ENCODE measurements at places on chromosomes 3 and 15.

- no peak for DNase-seq
Observed at GRCh38 chr3:156352728-156353127, 202.2 kb downstream of the SSR3 start.

- no peak for DNase-seq
Observed at GRCh38 chr3:77329116-77329515, 289.2 kb downstream of the ROBO2 start.

DNA sequence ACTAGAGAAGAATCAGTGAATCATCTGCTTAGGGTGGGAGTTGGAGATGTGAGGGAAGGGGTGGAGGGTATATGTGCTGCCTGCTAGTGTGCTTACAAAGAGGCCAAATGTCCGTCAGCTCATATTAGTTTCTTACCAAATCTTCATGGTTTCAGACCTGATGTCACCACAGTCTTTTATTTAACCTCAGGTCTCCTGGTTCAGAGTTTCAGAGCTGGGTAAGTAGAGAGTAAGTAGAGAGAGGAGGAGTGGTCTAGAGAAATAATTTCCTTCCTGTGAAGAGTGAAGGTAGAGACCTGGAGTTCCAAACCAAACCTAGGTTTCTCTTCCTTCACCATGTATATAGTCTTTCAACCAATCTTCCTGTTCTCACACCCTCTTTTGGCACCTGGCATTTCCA, 17.5 kb upstream of the P2RY1 start:
- DNase-seq, result no peak

DNA sequence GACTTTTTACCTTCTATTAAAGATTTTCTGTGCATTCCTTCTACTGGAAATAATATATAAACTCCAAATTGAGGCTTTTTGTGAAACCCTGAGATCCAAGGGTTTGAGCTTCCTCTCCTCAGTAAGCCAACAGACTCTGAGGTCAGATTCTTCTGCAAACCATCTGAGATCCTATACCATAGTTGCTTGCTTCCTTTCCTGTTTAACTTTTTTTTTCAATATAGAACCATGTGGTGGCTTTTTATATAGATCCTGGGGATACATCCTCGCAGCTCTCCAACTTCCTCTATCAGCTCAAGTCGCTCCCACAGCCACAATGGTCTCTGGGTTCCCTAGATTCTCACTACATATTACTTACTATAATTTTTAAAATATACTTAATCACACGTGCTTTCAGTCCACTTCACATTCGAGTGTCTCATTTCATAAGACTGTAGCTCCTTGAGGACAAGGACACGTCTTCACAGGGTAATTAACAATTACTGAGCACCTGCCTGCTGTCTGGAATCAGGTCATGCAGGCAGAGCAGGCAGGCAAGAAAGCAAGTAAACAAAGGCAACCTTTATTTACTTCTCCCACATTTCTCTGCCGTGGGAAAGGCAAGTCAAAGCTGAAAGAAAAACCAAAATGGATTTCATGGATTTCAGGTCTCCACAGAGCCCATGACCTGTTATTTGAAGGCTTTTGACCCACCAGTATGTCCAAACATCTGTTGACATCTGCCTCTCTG, 941.5 kb downstream of the FHIT start:
- DNase-seq, result no peak

GRCh38 chr3:69250014-69250413, 127.6 kb upstream of the LMOD3 start:
- no peak for DNase-seq

GRCh38 chr3:55969634-55970033, 482.5 kb upstream of the WNT5A start:
- DNase-seq, result no peak

DNA sequence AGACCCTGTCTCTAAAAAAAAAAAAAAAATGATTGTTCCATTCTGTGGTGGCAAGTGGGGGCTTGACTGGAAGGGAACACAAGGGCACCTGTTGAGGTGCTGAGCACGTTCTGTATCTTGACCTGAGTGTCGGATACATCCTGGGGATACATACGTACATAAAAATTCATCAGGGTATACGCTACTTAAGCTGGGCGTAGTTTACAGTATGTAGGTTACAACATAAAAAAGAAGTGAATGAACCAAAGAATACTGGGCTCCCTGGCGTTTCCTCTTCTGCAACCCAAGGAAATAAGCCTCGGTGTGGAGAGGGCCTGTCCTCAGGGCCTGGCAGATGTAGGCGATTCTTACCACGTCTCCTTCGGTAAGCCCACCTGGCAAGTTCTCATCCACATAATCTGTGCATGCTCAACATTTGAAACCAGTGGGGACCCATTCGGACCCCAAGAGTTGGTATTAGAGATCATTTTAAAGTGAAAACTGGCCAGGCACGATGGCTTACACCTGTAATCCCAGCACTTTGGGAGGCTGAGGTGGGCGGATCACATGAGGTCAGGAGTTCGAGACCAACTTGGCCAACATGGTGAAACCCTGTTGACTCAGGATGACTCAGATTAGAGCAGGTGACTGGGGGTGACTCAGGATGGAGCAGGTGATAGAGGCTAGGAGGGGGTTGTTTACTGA, 5.1 kb upstream of the MUC20 start:
- DNase-seq, result no peak

DNA sequence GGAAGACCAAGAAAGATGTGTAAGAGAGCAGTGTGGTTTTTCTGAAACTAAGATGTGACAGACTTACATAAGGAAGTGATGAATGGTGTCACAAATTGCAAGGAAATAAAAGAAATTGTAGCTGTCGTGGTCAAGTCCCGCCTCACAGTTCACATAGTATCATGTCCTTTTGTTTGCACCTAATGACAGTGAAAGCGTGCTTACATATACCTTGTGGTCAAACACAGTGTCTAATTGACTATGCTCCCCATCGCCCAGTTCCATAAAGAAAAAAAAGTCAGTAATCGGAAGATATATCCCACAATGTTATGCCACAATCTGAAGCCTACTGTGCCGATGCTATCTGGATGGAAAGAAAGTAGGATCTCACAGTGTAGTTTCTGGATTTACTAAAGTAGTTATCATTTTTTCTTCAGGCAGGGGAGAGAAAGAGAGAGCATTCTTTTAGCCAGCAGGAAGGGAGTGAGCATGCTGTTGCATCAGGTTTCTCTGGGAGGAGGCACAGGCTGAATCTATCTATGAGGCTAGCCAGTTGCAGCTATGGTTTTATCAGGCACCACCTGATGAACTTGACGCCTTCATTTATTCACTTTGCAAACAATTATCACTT, 9.8 kb upstream of the PLSCR1 start:
- DNase-seq, result no peak

DNA sequence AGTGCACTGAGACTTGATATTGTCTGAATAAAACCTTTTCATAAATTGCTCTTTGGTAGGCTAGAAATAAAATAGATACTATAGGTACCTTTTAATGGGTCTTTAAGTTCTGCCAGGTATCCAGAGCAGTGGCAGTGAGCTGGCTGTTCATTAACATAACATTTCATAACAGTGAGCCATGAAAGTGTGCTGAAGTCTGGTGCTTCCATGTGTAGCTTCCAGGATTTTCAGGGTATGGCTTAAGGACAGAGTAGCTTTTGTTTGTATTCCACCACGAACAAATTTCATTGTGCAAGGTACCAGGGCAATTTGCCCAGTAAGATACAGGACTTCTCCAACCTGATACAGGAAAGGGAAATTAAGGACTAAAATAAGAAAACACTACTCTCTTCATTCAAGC, 124.7 kb upstream of the NANOGP8 start:
- no peak for DNase-seq

- DNase-seq, result no peak
Observed at GRCh38 chr3:145094355-145094941, 1066.5 kb downstream of the PLOD2 start.

DNA sequence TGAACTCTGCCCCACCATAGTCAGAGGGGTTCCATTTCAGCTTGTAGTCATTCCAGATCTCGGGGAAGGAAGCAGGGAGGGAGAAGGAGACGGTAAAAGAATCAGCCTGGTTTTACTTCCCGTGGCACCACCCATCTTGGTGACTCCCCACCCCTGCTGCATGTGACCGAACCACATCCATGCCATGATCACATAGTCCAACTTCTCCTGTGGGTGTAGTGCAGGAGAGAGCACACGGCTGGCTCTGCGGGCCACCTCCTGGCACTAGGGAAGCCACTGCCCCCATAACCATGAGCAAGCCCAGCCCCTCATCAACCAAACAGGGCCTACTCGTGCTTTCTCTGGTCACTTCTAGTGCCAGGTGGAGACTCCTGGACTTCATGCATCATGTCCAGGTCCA, 3.7 kb downstream of the CHRNA3 start:
- no peak for DNase-seq
